HEK293T (cell line): ENCODE measurements at places on chromosomes 2 and 18.

DNA sequence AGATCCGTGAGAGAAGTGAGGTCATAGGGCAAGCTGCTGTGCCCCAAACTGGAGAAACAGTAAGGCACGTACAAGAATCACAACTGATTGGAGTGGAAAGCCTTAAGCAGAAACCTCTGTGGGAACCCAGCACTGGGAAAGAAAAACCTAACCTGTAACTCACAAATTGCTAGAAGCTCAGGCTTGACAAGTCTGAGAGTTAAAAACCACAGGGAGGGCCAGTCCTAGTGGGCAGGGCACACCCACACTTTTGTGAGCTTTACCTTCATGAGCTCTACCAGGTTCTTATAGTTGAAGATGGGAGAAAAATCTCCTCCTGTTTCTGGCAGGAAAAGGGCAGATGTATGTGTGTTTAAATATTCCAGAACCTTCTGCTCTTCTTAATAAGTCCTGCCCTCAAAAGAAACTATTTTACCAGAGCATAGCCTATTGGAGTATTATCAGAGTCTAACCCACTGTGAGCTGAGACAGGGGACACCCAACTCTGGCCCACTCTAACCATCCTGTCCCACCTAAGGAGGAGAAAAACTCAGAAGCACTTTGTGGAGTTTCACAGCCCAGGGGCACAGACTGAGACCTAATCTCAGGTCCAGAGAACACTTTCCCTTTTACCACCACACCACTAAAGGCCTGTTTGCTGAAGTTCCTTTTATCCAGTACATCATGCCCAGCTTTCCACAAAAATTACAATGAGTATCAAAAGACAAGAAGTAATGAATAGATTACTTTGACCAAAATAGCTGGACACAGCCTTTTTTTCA lies 1265.7 kb upstream of the CHAC2 start:
- DNase-seq = no peak

DNA sequence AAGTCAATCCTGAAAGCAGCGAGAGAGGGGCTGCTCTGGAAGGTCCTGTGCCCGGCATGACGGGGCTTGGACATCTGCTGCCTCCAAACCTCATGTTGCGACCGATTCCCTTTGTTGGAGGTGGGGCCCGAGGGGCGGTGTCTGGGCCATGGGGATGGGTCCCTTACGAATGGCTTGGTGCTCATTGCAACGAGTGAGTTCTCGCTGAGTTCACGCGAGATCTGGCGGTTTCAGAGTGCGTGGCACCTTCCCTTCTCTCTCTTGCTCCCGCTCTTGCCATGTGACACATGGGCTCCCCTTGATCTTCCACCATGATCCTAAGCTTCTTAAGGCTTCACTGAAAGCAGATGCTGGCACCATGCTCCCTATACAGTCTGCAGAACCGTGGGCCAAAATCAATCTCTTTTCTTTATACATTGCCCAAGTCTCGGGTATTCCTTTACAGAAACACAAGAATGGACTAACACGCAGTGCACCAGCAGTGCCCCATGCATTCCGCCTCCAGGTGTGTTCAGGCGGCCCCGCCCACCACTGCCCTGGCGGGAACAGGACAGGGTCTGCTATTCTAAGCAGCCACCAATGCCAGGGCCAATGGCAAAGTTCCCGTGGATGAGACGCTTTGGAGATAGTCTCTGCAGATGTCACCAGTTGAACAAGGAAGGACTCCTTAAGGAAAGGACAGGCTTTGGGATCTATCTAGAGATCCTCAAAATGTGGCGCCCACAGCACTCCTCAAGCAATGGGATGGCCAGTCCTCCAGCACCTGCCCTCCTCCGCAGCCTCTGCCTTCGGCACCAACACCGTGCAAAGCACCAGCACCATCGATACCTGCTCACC lies 63.4 kb downstream of the ZNF516 start:
- DNase-seq = no peak

DNA sequence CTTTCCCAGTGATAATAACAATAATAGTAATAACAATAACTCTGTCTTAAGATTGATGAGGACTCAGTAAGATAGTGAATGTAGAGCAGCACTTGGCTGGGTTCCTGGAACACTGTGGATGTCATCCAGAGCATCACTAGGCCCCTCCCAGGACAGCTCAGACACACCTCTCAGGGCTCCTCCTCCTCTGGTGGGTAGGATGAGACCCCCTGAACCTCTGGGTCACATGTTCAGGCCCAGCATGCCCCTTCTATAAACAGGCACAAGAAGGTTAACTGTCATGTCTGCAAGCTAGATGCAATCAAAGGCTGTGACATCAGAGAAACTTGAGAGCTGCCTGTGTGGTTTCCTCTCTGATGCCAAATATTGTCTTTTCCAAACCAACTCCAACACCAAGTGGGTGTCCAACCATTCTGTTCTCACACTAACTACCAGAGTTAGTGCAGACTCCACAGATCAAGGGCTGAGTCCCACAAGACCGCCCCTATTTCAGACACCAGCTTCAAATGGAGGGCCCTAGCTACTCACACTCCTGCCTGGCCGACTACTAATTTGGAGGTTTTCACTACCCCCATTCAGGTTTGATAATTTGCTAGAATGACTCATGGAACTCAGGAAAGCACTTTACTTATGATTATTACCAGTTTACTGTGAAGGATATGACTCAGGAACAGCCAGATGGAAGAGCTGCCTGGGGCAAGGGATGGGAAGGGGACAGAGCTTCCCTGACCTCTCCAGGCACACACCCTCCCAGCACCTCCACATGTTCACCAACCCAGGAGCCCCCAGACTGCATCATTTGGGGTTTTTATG lies 46.4 kb upstream of the BZW1 start:
- no peak for DNase-seq

DNA sequence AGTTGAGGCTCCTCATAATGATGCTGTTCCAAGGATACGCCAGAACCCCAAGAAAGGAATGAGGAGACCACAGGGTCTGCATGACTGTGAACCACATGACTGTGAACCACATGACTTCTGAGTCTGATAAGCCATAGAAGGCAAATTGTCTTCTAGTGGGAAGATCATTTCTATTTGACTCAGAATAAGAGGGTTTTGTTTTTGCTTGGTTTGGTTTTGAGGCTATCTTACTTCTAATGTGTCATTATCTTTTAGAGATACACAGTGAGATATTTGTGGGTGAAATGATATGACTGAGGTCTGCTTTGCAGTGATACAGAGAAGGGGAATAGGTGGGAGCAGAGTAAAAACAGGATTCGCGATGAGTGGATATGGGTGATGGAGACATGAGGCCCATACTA lies 28.9 kb upstream of the BCL2L11 start:
- DNase-seq = no peak

DNA sequence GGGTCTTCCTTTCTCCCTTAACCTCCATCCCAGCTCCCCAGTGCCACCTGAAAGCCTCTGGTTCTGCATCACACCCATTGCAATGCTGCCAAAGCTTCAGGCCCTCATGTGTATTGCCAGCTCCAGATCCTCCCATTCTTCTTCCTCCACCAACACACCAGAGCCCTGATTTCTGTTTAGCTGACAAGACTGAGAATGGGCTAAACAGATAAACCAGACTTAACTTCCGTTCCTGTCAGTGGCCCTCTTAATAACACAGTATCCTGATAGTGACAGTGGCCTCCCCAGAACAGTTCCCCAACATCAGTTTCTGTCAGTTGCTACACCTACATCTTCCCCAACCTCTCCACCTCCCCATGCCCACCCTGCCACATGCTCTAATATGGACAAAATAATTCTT lies 31.3 kb upstream of the C1D start:
- no peak for DNase-seq

DNA sequence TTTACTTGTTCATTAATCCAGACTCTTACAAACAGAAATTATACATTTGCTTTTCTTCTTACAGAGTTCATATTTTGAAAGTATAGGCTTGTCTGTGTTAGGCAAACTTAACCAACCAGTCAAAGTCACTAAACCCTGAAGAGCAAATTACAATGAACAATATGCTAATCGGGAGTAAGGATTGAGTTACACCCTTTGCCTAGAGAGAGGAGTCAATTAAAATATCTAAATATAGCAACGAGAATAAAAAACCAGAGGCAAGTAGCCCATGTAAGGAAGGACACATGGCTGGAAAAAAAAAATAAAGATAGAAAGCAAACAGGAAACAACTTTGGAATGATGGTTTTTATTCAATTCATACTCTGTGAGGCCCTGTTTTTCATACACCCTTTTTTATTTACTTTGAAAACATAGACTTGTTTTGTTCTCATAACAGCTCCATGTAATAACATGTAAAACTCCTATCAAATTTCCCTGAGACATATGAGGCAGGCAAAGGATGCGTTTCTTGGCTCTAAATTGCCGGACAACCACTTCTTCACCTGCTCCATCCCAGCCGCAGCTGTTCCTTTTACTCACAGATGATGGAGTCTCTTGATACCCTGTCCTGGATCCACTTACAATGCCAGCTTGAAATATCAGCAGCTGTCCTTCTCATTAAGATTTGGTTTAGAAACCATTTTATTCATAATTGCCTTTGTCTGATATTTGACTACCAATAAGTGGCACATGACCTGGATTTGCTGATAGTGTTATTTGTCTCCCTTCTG lies 767.7 kb upstream of the GCFC2 start:
- DNase-seq = no peak

DNA sequence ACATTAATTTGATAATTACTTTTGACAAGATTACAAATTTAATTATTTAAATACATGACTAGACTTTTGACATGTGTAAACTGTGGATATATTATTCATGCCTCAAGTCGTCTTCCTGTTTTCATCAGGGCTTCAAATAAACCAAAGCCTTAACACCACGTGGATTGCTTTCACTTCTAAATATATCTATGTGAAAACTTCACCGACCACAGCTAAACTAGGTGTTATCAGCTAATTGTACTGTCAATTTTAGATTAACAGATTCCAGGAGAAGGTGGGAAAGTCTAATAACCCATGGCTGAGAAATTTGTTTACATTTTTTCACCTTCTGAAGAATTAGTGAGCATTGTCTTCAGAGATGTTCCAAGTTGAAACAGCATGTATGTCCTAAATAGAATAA lies 494.7 kb upstream of the FAM98A start:
- no peak for DNase-seq

DNA sequence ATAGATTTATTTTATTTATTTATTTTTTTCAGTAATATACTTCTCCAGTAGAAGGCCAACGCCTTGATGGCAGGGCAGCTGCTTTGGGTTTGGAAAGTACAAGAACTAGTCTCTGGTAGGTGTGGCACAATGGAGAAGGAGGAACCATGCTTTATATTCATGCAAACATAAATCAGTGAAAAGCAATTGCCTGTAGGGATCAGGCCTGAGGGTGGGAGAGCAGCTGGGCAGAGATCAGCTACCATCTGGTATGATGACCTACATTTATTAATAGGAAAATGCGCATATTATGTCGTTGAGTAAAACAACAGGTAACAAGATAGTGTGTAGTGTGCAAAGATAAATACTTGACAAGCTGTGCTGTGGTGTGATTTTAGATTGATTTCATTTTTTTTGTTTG lies 120.4 kb upstream of the TLK1 start:
- no peak for DNase-seq

- no peak for DNase-seq
Measured at GRCh38 chr18:58549814-58550339, 79.0 kb downstream of the ALPK2 start.

DNA sequence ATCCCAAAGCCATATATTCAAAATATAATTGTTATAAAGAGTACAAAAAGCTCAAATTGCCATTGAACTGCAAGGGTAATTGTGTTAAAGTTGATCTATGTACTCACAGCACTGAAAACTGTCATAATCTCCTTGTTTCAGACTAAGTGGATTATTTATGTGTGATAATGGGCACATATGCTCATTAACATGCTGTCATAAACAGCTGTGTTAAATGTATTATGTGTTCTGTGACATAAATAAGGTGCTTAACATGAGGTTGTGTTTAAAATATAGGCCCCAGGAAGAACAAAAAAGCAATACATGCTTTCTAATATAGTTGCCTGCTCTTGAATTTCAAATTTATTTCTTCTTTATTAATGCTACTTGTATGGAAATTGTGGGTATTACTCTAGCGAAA lies 409.5 kb downstream of the DCC start:
- no peak for DNase-seq

DNA sequence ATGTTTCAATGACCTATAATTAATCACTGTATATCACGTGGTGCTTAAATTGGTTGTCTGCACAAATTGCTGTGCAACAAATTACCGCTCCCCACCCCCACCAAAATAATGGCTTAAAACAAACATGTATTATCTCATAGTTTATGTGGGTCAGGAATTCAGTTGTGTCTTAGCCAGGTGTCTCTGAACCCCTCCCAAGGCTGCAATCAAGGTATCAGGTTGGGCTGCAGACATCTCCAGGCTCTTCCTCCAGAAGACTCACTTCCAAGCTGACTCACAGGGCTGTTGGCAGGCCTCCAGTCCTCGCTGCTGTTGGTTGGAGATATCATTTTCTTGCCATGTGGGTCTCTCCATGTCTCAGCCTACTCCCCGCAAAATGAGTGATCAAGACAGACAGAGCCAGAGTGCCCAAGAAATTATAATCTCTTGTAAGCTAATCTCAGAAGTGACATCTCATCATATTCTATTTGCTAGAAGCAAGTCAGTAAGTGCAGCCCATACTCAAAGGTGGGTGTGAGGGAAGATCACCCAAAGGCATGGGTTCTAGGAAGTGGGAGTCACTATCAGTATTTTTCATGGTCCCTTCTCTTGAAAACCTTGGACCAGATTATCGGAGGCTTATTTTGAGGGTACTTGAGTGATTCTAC lies 38.4 kb downstream of the SPC25 start:
- no peak for DNase-seq

- DNase-seq = no peak
Measured at GRCh38 chr2:232147440-232148077, 186.0 kb downstream of the DIS3L2 start.

DNA sequence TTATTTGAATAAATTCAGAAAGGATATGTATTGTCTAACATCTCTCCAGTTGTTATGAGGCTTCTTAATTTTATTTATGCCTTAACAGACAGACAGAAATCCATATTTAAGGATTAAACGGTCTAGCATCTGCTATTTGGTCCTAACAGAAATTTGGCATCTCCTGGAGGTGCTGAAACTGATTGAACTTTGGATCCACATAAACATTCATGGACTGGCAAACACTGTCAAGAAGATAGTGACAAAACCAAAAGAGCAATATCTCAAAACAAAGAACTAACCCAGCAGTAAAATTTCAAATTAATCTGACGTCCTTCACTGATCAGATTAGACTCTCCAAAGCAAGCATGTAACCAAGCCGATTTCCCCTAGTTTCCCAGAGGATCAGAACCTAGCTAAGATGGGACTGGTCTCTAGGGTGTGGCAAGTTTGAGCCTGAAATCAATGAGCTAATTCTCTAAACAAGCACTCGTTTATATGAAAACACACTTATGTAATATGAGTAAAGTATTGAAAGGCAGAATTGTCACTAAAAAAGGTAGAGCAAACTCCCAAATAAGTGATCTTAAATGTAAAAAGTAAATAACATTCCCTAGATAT lies 139.5 kb downstream of the NOL4 start:
- DNase-seq = peak; percentile 16
